ENCODE measurements at places on chromosomes 7 and 10.

DNA sequence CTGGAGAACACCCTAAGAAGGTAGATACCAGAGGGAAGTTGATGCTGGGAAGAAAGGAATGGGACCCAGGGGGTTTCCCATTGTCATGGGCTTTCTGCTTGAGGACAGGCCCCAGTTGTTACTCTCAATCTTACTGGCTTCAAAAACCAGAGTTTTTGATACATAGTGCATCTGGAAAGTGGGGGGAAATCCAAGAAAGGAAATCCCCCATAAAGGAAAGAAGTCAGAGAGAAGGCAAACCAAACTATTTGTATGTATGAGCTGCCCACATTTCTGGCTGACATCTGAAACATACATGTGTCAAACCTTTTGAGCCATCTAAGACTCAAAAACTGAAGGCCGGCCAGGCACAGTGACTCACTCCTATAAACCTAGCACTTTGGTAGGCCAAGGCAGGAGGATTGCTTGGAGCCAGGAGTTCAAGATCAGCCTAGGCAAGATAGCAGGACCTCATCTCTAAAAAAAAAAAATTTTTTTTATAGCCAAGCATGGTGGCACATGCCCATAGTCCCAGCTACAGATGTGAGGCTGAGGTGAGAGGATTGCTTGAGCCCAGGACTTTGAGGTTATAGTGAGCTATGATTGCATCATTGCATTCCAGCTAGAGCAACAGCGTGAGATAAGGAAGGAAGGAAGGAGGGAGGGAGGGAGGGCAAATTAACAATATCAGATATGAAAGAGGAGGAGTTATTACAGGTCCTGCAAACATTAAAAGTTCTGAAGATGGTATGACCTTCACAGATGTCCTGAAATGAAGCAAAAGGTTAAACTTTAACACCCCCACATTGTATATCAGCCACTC, 6.7 kb upstream of the COA1 start:
- DNase-seq = peak; percentile 51

GRCh38 chr10:14578060-14578952, 196.4 kb downstream of the FAM107B start:
- DNase-seq = no peak

GRCh38 chr7:139106959-139107358, 2.6 kb downstream of the ZC3HAV1 start:
- DNase-seq = no peak

GRCh38 chr10:3213208-3213607, 40.6 kb upstream of the PITRM1 start:
- no peak for DNase-seq

DNA sequence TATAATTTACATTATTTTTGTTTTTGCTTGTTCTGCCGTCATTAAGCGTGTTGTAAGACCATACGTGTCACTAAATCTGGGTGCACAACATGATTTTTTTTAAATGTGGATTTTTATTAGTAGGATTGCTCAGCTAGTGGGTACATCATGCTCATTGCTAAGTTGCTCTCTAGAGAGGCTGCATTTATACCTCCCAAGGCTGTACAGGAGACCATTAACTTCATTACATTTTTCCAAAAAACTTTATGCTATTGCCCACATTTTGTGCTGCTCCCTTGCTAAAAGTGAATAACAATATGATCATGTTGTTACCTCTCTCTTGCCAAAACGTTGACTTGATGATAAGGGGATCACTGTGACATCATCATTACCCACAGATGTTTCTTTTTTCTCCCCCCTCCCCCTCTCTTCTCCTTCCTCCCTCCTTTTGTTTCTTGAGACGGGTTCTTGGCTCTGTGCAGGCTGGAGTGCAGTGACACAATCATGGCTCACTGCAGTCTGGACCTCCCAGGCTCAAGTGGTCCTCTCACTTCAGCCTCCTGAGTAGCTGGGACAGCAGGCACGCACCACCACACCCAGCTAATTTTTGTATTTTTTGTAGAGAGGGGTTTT, 65.1 kb downstream of the BMPR1A start:
- DNase-seq = no peak

DNA sequence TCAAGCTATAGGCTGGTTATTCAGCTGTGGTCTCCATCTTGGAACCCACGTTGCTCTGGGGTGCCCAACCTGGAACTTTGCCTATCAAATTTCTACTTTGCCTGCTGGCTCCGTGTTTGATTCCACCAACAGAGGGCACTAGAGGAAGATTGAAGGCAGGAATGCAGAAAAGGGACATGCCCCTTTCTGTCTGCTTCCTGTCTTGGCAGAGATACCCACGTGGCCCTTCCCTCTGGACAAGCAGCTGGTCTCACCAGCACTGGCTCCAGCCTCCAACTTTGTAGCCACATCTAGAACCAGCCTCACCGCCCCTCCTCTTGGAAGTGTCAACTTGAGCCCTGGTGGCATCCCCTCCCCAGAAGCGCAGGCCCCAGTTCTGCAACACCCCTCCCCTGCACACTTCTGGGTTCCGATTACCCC, 52.1 kb upstream of the ZNF438 start:
- DNase-seq = peak; percentile 68

DNA sequence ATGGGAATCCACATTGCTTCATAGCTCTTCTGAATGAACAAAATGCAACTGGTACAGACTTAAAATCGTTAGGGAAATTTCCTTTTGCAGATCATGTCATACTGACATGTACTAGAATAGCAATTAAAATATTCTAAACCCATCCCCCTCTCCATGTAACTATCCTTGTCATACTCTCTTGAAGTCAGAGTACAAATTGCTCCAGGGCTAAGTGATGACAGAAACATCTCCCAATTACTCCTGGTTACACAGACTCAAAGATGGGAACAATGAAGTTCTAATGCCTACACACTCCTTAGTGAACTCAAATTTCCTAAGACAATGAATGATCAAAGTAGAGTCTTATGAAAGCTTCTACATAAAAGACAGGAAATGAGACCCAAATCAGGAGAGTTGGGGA, 87.2 kb downstream of the PDE1C start:
- peak; percentile 53 for DNase-seq

DNA sequence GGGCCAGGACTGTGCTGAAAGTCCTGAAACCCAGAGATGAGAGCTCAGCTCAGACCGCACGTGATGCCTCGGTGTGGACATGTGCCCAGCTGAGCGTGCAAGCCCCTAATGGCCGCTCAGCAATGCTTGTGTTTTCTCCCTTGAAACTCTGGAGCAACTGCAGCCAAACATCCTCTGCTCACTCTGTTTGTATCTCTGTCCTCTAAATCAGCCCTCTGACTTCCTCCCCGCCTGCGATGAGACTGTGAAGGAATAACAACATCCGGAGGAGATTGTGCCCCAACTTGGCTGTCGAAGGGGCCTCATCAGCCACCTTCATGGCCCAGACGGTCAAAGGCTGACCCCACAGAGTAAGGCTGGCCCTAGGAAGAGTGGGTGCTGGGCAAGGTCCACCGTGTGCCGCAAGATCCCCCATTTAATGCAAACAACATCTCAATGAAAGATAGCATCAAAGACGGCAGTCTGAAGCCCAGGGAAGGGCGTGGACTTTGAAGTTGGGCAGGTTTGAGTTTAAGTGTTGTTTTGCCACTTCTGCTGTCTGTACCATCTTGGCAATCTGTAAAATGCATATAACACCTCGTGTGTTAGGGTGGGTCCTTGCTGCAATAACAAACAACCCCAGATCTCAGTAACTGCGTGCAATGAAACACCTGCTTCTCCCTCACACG, 39.9 kb downstream of the CALML3 start:
- no peak for DNase-seq

Data from M059J (cell line).